Right lobe of liver (tissue), 6 donors: ENCODE measurements at places on chromosomes 7 and 10.

GRCh38 chr7:114818501-114818900 lies 103.4 kb upstream of the MDFIC start:
- no peak for DNase-seq

GRCh38 chr7:5779141-5779540 lies 2.3 kb downstream of the RNF216 start:
- DNase-seq = no peak

- DNase-seq = no peak
Observed at GRCh38 chr7:53315981-53316380, 280.5 kb downstream of the POM121L12 start.

- DNase-seq = no peak
Observed at GRCh38 chr10:101438881-101439391, 85.0 kb downstream of the BTRC start.

DNA sequence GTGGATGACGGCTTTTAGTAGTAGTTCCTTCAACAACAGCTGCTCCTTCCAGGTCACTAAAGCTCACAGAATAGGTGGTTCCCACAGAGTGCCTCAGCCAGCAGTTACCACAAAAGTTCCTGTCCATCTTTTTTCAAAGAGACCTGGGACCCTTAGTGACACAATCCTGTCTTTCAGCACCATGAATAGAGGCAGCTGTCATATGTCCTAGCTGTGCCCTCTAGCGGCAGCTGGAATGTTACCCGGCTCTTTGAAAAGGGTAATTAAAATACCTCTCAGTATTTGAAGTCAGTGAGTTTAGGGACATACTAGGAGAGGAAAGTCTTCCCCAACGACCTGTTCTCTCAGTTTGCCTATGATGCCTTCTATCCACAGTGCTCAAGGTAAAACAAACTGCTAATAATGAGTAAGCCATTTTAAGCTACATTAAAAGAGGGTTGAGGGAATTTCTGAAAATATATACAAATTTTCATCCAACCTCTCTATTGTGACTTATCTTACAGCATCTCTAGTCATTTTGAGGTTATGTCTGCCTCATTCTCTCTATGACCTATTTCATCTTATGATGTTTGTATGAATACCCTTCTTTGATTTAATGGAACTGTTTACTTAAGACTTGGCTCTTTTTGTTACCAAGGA lies 290.8 kb downstream of the NXPH1 start:
- DNase-seq = no peak
